Activated T-helper 1 cell treated with Interleukin-2 at 50 U/mL for 16 hours (primary cell): ENCODE measurements at places on chromosomes 6 and 20.

DNA sequence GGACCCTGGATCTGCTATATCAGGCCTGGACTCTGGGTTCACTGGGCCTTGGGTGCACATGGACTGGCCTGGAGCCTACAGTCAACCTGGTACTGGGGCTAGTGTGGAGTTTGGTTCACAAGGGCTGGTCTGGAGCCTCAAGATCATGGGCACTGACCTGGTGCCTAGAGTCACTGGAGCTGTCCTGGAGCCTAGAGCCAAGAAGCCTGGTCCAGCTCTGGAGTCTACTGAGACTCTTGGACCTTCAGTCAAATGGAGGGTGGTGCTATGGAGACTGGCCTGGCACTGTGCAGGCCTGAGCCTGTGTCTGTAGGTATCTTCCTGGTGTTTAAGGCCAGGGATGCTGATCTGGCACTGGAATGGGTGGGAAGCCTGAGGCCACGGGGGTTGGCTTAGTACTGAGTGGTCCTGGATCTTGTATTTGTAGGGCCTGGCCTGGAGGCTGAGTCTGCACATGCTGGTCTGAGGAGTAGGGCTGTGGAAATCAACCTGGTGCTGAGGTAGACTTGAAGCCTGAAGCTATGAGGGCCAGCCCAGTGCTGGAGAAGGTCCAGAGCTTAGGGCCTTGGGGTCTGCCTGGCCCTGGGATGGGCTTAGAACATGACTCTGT is 16.5 kb upstream of the WFDC9 start:
- DNase-seq: no peak

DNA sequence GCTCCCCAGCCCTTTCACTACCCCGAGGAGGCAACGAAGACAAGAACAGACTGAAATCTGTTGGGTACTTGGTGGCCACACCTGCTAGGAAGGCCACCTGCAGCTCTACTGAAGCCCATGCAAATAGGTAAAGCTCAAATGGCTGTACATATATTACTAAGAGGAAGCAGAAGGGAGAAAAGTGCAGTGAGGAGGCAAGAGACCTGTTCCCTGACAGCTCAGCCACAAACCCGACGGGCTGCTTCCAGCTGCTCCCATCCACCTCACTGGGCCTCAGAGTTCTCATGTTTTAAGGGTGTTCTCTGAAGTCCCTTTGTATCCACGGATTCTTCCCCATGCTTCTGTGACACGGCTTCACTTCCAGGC is 24.6 kb downstream of the TRAM2 start:
- no peak for DNase-seq

DNA sequence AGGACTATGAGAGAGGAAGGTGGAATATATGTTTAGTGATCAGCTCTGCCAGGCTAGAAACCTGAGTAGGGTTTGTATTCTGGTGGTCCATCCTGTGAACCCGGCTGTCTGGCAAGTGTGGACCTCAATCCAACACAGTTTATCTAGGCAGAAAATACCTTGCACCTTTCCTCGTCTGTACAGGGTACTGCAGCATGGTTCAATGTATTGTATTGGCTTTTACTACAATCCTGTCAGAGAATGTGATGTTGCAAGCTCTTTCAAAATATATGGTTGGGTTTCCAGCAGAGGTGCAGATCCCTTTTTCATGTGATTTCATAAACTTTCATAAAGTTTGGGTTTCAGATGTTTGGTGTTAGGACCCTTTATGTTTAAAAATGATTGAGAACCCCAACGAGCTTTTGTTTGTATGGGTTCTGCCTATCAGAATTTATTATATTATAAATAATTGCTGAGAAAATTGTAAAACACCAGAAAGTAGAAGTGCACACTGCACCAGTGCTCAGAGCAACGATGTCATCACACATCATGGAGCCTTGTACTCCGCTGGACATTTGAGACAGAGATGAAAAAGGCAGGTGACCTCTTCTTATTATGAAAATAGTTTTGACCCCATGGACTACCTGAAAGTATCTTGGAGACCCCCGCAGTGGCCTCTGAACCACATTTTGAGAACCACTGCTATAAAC is 106.6 kb downstream of the RTN4IP1 start:
- no peak for DNase-seq

- DNase-seq: no peak
These were observed 227.9 kb downstream of the PTPRT start for GRCh38 chr20:42961771-42962170.
